ENCODE measurements at places on chromosomes 2 and 18.

DNA sequence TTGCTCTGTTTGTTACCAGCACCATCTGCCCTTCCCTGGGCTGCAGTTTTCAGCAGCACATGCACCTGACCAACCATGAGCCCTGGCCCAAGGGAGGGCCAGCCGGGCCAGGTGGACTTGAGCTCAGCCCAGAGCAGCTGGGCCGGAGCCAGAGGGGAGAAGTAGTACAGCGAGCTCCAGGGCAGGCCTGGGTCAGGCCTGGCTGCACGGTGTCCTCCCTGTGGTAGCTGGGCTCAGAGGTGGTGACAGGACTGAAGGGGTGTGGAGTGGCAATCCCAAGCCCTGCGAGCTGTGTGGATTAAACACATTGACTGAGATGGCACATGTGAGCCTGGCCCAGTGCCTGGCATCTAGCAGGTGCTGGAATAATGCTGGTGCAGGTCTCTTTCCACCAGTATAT lies 222.2 kb downstream of the GLI2 start:
- no peak for DNase-seq

- DNase-seq, result no peak
These were observed 6.2 kb downstream of the HAUS1 start for GRCh38 chr18:46110406-46110805.

DNA sequence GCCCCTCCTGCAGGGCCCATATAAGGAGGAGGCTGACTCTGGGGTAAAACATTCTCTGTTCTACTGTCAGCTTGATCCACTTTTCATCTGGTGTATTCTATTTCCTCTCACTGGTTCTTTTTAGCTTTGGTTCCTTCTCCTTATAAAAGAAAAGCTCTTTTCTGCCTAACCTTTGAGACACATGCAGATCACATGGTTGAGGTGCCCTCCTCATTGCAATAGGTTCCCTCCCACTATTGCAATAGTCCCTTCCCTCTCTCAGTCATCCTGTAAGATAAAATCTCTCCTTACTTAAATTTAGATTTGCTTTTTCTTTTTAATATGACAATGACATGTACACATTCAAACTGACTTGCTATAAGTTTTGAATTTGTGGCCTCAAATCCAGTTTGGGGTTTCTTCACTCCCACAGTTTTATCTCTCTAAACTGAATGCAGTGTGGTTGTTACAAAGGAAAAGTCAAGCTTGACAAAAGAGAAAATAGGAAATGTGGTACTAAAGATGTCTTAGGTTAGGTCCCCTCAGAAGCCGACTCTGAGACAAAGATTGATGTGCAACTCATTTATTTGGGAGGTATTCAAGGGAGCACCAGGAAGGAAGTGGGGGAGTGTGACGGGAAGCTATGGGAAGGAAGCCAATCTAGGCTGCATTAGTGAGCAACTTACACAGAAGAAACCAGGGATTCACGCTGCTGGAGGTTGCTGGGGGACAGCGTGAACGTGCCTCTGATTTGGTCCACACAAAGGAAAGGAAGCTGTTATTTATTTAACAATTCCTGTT lies 127.6 kb upstream of the LINC00305 start:
- no peak for DNase-seq

DNA sequence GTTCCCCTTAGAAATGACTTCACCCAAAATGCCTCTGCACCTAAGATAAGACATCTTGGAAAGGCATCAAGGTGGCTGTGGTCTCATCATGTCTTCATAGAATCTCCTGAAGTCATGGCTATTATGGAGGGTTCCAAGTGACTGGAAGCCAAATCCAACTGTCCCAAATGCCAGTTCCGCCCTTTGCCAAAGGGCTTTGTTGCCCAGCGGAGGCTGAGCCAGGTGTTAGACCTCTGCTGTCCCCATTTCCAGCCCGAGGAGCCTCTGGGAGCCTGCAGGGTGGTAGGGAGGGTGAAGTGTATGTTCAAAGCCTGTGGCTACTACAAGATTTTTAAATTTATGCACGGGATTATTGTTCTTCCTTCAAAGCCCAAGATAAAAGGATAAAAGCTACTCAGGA lies 25.7 kb downstream of the RHOB start:
- no peak for DNase-seq

DNA sequence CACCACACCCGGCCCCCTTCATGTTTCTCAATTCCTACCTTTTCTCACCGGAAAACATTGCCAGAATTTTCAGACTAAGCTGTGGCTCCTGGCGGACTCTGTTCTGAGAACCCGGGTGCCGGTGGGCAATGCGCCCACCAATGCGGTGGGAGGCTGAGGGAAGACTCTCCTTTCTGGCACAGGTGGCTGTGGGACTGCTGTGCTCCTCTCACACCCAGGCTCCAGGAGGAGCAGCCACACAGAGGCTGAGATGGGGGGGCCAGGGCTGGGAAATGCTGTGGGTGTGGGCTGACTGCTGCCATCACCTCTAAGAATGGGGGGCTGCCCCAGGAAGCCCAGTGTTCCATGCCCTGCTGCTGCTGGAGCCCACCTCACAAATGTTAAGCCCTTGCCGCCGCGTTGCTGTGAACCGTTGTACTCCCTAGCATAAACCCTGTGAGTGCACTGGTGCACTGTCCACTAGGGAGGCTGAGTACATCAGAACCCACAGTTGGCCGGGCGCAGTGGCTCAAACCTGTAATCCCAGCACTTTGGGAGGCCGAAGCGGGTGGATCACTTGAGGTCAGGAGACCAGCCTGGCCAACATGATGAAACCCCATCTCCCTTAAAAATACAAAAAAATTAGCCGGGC lies 152.6 kb downstream of the LDLRAD4 start:
- DNase-seq, result no peak

All from NCI-H1694 (cell line).